HAP-1 (cell line): ENCODE measurements at places on chromosomes 7 and 10.

GRCh38 chr10:123202506-123202905 is 48.3 kb downstream of the BUB3 start:
- no peak for DNase-seq

DNA sequence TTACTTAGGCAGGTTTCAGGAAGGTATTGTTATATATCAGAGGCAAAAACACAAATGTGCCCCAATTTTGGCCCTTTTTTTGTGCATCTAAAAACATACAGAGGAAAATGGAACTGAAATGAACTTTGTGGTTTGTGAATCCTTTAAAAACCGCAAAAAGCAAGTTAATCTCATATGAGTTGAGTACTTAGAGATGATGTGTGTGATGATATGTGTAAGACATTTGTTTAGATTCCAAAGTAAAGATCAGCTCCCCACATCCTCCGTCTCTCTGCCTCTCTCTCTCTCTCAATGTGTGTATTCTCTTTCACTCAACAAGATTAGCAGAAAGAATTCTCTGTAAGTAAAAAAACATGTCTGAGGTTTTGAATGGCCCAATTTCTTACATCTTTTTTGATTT is 201.9 kb downstream of the MALRD1 start:
- no peak for DNase-seq

DNA sequence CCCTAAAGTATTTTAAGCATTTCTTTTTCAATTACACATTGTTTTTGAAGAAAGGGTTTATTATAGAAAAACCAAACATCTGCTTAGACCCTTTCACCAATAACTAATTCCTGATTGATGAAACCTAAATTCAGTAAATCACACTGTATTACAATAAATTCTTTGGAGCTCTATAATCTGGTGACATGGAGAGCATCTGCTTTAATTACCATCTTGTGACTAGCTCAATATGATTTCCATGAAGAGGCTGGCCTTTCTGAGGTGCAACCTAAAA is 9.7 kb downstream of the HYCC1 start:
- DNase-seq, result no peak

GRCh38 chr7:124399941-124400340 is 365.7 kb downstream of the GPR37 start:
- no peak for DNase-seq

DNA sequence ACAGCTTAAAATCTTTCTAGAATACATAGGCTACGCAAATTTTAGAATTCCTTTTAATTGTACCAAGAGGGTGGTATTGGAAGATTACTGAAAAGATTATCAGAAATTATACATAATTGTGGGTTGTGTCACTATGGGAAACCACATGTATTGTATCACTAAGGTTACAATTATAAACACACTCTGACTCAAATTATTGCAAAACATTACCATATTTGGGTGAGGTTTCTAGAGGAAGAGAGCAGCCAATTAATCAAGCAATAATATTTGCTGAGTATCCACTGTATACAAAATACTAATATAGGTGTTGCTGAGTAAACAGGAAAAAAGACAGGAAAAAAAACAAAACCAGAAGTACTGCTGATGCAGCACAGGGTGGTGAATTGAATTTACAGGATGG is 3.1 kb upstream of the CAPZA2 start:
- DNase-seq, result no peak
